ENCODE measurements at places on chromosomes 6 and 20.

DNA sequence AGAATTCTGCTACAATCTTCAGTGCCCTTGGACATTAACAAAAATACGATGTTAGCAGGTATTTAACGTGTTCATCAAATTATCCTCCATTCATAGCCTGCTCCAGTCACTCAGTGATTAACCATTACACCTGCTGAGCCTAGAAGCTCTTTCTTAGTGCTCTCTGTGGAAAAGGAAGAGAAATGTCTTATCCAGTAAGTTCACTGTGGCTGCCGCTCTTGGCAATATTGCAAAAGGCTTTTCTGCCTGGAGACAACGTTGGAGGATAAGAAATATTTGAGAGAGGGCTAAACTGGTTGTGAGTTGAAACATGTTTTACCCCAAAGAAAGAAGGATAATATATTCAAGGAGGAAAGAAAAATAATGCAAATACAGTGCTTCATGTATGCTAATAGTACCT, 217.4 kb upstream of the HSF2 start:
- no peak for DNase-seq

- peak; percentile 38 for DNase-seq
These were observed 1.0 kb downstream of the CCN2 start for GRCh38 chr6:131949909-131950766.

DNA sequence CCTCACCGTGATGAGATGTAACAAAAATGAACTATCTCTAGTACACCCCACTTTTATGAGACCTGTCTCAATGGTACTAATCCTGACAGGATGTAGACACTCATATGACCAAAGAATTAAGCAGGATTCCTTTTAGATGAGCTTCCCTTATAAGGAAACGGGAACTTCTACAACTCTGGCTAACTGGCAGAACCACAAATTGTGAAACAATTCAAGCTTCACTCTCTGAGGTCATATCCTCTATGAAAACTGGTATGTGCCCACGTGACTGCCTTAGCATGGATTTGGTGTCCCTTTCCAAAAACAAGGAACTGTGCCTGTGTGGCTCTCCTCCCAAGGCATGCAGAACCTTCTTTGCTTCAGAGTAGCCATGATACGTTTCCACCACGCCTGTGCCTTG, 14.1 kb upstream of the CPNE5 start:
- peak; percentile 63 for DNase-seq

DNA sequence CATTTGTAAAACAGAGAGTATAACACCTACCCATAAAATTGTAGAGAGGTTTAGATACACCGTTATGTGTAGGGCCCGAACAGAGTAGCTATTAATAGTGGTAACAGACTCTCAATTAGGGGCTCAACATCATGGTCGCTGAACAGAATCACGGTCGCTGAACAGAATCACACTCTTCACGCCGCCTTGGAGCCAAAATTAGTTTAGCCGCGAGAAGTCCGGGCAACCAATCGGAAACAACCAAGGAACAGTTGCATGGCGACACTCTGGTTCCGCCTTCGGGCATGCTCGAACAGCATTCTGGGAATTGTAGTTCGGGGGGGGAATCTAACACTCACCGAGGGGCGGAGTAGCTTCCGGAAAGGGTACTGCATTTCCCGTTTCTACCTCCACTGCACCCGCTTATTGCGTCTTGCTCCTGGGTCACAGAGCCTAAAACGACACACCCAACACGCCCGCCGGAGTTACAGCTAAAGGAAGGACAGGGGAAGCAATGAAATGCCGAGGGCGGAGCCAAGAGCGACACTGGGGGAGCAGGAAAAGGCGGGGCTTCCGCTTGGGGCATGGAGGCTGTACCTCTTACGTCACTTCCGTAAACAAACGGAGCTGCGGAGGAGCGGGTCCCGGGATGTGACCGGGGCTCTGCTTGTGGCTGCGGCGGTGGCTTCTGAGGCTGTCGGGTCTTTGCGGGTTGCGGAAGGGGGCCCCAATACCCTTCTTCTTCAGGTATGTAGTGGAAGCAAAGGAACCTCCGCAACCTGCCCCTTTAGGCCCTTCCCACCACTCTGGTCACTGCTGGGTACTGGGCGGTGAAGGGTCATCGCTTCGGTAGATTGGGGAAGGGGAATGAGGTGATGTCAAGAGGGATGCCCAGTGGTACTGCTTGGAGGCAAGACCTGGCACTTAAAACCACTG, at the start of gene CCDC28A:
TSS of gene CCDC28A (plus strand) at position 593 of the 915 bp plus-strand sequence. CDS start 2,352 bp downstream, outside the sequence.
- DNase-seq, result peak; percentile 98

DNA sequence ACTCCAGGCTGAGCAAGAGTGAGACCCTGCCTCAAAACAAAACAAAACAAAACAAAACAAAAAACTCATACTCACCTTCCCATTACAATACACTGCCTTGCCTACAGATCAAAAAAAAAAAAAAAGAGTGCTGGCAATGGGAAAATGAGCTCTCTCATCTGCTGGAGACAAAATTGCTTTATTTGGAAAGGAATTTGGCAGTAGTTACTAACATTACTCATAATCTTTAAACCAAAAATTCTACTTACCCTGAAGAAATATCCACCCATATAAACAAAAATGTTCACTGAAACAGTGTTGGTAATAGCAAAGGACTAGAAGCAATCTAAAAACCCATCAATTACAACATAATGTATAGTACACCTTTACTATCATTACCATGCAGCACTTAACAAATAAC, 120.4 kb downstream of the RNGTT start:
- DNase-seq, result no peak

GRCh38 chr6:108737594-108738546, 110.4 kb upstream of the ARMC2 start:
- peak; percentile 67 for DNase-seq

- DNase-seq, result no peak
These were observed 22.5 kb downstream of the ADA start for GRCh38 chr20:44629017-44629385.

DNA sequence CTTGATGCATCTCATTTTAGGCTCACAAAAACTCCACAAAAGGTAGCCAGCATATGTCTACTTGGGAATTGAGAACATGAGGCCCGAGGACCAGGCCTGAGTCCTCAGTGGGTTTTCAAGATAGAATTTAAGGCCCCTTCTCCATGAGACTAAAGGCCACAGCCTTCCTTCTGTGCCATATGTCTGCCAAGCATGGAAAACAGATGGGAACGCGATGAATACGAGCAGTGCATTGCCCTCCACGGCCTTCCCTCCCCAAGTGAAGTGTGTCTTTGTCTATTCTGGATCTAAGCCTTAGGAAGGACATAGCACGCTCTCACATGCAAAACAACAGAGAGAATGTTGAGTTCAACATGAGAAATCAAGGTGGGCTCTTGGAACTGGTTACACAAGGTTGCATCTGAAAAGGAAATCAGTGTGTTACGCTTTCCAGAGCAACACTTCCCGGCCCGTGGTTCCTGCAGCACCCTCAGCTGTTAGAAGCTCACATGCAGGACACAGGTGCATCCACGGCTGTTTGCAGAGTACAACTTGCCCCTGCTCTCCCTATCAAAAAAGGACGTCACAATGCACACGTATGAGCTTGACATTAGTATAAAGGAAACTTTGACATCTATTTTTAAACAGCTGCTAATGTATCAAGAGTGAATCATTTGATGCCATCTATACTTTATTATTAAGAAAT, 229.9 kb downstream of the NRN1 start:
- DNase-seq, result no peak

DNA sequence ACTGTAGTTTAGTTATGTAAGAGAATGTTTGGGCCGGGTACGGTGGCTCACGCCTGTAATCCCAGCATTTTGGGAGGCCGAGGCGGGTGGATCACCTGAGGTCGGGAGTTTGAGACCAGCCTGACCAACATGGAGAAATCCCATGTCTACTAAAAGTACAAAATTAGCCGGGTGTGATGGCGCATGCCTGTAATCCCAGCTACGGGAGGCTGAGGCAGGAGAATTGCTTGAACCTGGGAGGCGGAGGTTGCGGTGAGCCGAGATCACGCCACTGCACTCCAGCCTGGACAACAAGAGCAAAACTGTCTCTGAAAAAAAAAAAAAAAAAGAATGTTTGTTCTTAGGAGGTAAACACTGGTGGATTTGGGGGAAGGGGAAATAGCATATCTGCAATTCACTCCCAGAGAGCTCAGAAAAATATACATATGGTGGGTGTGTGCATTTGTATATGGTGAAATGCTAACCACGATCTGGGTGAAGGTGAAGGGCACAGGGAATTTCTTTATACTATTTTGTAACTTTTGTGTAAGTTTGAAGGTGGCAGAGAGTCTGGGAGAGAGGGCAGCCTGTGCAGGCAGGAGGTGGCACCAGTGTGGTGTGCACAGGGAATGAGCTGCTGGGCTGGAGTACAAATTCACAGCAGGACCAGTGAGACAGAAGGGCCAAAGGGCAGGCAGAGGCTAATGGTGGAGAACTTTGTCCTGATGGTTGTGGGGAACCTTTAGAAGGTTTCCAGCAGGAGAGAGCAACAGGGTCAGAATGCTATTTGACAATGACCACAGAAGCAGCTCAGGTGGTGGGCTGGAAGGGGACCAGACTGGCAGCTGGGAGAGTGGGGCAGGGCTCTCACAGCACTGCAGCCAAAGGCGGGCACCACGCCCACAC, 42.4 kb downstream of the SSR1 start:
- DNase-seq, result no peak
